ENCODE measurements at places on chromosomes 12 and 14.

- no peak for DNase-seq
Measured at GRCh38 chr12:109737631-109738030, 24.0 kb downstream of the FAM222A start.

GRCh38 chr12:125454291-125454690 lies 389.1 kb downstream of the AACS start:
- no peak for DNase-seq

DNA sequence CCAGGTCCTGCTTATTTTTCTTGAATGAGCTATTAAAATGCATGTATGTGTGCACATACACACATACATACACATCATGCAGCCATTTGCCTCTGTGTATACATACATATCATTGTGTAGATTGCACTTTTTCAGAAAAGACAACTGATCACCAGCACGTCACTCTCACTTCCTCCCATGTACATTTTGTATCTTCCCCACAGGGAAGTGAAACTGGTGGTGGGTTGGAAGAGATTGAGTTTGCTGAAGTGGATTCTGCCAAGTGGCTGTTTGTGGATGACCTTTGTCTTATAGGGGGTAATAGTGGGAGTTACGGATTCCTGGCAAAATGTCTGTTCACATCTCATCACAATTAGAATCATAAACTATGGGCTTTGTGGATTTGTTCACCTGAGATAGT lies 448.6 kb downstream of the RAD51B start:
- no peak for DNase-seq

- no peak for DNase-seq
Measured at GRCh38 chr12:52828156-52828555, 6.0 kb downstream of the KRT79 start.

DNA sequence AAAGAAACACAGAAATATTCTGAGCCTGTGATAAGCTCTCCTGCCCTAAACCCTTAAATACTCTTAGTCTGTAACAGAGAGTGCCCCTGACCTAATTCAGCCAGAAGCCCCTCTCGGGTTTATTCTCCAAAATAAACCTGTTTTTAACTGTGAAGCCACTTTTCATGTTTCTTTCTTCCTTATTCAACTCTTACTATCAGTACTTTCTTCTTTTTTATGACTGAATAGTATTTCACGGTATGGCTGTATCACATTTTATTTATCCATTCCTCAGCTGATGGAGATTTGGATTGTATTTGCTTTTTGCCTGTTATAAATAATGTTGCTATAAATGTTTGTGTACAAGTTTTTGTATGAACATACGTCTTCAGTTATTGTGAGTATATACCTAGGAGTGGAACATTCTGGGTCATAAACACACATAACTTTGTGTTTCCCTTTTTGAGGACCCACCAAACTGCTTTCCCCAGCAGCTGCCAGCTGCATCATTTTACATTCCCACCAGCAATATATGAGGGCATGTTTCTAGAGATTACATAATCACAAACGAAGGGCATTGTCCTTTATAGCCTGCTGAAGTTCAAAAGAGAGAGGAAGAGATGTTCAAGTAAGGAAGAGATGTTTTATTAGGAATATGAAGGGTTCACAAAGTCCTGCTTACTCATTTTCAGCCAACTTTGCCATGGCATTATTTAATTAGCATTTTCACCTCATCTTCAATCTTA lies 199.4 kb upstream of the NUDT4 start:
- DNase-seq: no peak
